ENCODE measurements at places on chromosomes 12 and 14.

- DNase-seq, result no peak
Observed at GRCh38 chr14:56125772-56126636, 7.8 kb downstream of the PELI2 start.

DNA sequence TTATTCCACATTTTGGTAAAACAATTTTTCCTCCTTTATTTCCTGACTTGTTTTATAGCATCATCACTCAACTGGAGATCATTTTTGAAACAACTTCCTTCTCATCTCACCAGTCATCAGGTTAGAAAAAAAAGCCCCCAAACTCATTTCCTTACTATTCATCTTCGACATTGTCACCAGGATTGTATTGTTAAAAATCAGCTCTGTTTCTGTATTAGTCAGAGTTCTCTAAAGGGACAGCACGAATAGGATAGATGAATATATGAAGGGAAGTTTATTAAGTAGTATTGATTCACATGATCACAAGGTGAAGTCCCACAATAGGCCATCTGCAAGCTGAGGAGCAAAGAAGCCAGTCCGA, 392.6 kb downstream of the FUT8 start:
- no peak for DNase-seq

GRCh38 chr12:93698307-93699092, 21.3 kb downstream of the CRADD start:
- DNase-seq, result no peak

DNA sequence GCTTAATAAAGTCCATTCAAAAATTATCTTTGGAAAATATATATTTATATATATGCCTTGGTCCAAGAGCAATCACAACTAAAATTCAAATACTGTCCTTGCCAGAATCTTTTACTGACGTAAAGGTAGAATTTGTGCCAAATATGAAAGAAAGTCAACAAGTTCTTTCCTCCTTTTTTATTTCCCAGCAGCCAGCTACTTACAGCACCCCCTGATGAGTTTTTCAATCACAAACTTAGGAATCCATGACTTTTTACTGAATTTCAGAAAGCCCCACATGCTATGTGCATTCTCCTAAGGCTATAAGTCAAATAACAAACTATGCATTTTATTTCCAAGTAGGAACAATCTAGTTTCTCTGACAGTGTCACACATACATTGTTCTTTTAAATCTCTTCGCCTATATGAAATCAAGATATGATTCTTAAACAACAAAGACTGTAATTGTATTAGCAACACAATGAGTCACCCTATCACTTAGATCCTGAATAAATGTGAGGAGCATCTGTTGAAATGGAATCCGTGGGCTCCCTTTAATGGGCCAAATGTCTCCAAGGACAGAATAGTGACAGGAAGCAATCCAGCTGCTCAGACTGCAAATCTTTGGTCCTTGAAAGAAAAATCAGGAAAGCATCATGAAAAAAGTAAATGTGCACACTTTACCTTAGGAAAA, 271.4 kb downstream of the DUSP6 start:
- no peak for DNase-seq

GRCh38 chr12:89411846-89412245, 59.5 kb upstream of the DUSP6 start:
- no peak for DNase-seq

DNA sequence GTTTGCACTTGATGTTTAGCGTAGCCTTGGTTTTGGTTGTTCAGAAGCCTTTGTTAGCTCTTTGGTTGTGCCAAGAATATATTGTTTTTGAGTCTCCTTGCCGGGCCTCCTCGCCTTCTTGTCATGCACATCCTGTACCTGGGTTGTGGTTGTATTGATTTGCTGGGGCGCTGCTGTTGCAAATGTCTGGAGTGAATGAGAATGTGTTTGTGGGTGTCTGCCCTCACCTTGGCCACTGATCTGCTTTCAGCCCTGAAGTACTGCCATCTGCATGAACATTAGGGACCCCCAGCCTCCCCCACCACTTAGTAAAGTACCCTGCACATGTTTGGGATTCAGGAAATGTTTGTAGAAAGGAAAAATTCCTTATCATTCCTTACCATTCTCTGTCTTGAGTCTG, 16.5 kb downstream of the PRKCH start:
- DNase-seq, result no peak

DNA sequence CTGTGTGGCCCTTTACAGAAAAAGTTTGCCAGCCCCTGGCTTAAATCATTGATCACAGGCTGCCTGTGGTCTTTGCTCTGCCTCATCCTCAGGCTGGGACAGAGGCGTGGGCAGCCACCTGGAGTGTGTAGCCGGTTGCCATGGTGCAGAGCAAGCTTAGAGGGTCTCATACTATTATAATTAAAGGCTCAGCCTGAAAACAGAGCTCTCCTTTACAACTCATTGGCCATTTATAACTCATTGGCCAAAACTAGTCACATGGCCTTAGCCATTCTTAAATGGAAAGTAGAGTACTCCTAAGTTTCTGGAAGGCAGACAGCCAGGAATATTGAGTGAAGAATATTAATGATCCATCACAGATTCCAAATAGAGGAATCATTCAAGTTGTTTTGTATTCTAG, 3.0 kb downstream of the HSP90B1 start:
- DNase-seq, result no peak

DNA sequence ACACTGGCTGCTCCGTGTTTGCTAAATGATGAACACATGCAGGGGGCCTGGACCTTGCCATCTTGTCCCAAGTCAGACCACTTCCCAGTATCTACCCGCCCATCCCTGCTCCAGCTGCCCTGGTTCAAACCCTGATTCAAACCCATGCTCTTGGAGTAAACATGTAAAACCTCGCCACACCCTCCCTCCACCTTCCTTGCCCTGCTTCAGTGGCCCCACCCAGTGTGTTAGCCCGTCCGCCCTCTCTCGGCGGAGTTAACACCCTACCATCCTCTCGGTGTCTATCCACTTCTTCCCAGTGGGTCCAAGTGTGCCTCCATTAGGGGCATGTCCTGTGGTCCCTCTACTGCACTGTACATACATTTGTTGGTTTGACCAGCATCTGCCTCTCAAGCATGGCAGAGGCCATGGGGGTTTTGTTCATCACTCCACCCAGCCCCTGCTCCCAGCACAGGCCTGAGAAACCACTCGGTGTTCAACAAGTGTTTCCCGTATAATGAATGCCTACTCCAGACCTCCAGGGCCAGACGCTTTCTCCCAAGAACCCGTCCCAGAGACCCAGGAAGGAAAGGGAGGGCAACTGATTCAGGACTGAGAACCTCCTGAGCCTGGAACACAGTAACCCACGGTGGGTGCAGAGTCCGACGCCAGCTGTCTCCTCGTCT, 37.1 kb downstream of the P2RX4 start:
- no peak for DNase-seq

- peak; percentile 59 for DNase-seq
Observed at GRCh38 chr12:131390412-131391334, 320.2 kb upstream of the SFSWAP start.

DNA sequence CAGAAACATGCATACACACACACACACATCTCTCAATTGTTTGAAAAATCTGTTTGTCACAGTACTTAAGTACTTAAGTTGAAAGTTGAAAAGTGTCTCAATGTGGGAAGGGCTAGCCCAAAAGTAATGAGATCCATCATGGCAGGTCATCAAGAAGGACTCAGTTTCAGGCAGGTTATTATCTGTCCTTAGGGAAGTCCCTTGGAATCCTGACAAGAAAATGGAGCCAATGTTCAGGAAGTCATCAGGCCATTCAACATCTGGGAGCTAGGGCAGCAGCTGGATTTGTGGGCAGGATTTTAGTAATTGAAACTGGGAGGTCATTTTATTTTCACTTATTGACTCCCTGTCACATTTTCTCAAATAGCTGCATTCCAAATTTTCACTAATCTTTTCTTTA, 56.0 kb downstream of the MSRB3 start:
- DNase-seq, result no peak

- DNase-seq, result no peak
Observed at GRCh38 chr14:99733211-99733539, 49.1 kb downstream of the CYP46A1 start.

GRCh38 chr12:100289038-100289437, 22.1 kb downstream of the SCYL2 start:
- no peak for DNase-seq

DNA sequence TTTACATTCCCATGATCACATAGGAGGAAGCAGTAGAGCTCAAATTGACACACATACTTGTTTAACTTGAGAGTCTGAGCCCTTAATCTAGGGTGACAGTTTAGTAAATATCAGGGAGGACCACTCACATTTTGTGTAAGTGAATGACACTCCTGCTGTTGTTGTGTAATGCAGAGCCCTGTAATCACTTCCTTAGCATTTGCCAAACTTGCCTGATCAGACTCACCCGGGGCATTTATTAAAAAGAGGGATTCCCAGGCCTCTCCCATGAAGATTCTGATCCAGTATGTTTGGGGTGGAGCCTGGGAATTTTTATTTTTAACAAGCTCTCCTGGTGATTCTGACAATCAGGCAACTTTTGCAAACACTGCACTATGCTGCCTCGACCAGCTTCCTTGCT, 119.6 kb downstream of the NUAK1 start:
- no peak for DNase-seq

DNA sequence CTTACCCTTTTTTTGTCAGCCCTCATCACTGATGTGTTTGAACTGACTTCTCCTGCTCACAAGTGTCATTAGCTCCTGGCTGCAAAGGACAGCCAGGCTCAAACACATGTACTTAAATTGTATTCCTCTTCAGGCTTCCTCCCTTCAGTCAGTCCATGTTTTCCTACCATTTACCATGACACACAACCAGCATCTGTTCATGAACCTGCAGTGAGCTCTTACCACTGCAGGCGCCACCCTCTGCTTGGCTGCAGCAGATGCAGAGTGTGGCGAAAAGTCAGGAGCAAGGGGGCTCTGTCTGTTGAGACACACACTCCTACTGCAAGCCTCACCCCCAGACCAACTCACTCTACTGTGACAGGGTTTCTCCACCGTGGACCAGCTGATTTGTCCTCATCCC, 70.2 kb downstream of the TSPAN11 start:
- no peak for DNase-seq

DNA sequence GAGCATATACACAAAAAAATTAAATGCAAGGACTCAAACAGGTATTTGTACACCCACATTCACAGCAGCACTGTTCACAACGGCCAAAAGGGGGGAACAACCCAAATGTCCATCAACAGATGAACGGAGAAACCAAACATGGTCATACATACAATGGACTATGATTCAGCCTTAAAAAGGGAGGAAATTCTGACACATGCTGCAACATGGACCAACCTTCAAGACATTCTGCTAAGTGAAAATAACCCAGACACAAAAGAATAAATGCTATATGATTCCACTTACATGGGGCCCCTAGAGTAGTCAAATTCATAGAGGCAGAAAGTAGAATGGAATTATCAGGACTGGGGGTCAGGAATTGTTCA, 29.5 kb downstream of the ACTN1 start:
- no peak for DNase-seq

GRCh38 chr14:24106672-24107271, 7.8 kb upstream of the DCAF11 start:
- no peak for DNase-seq

- DNase-seq, result no peak
Observed at GRCh38 chr12:10068644-10069043, 30.1 kb downstream of the CLEC1A start.

GRCh38 chr12:30016540-30017055, 232.9 kb upstream of the TMTC1 start:
- no peak for DNase-seq

GRCh38 chr12:67439611-67440010, 170.5 kb downstream of the CAND1 start:
- DNase-seq, result no peak

DNA sequence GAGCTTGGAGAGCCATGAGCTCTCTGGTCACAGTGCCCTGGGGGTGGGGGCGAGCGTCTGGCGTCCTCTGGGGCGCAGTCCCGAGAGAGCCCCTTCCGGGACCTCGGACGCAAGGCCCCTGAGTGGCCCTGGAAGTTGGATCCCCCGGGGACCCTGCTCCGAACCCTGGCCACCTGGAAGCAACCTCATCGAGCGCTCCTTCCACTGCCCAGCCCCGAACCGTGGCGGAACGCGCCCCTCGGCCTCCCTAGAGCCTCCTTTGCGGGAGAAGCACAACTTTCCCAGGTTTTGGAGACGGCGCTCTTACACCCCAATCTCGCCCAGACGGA, 1.2 kb downstream of the NOS1 start:
- DNase-seq, result no peak

DNA sequence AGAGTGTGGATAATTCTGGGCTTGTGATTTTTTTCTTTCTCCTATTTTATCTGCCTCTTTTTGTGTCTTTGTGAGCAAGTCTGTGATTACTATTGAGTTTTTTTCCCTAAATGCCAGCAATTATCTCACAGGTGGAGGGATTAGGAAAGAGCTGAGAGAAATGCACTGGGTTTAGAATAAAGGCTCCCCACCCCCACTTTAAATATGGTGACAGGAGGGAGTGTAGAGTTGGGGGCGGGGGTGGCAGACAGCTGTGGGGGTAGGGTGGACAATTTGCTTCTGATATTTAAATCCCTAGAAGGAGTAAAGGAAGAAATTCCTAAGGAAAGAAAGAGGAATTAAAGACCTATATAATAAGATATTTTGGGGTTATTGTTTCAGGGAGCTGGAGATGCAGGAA, 145.9 kb downstream of the NRXN3 start:
- DNase-seq, result no peak

- DNase-seq, result no peak
Observed at GRCh38 chr12:88756153-88756552, 175.9 kb upstream of the KITLG start.

GRCh38 chr14:61153914-61154545, 127.1 kb downstream of the TMEM30B start:
- DNase-seq, result no peak

- no peak for DNase-seq
Observed at GRCh38 chr14:66507181-66507721, 696 bp upstream of the GPHN start.

DNA sequence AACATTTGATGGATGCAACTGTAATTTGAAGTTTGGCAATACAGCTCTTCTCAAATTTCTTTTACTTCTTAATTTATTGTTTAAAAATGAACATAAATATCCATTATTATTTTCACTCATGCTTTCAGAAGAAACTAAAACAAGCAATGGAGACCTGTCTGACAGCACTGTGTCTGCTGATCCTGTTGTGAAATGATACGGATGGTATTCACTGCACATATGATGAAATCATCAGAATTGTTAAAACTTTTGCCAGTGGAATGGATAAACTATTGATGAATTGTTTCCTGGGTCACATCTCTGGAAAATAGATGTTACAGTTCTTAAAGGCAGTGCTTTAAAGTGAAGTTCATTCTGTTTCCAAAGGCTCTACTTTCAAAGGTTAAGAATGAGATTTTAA, 59.2 kb downstream of the WASHC4 start:
- no peak for DNase-seq

DNA sequence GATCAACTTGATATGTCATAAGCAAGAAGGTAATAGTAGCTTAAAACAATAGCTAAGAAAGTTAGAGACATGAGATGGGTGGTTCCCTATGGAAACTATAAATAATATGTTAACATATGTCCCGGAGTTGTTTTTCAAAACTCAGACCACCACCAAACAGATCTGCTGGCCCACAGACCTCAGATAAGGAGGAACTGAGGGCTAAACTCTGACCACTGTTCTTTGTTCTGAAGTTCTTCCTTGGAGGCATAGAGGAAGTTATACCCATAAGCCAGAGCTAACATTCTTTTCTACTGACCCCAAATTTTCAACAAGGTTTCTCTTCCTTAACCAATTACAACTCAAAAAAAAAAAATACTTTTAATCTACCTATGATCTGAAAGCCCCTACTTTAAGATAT, 156.1 kb upstream of the FSCB start:
- no peak for DNase-seq
